ENCODE measurements at places on chromosomes 1 and 21. TPM values are rescaled to one million over a fixed set of nuclear protein-coding genes. Genes with fewer than 3 reads are reported as not detected.

- DNase-seq, result no peak
Measured at GRCh38 chr1:178023181-178023618, 53.3 kb upstream of the SEC16B start.

- DNase-seq, result no peak
Measured at GRCh38 chr1:209491031-209491430, 92.5 kb upstream of the CAMK1G start.

DNA sequence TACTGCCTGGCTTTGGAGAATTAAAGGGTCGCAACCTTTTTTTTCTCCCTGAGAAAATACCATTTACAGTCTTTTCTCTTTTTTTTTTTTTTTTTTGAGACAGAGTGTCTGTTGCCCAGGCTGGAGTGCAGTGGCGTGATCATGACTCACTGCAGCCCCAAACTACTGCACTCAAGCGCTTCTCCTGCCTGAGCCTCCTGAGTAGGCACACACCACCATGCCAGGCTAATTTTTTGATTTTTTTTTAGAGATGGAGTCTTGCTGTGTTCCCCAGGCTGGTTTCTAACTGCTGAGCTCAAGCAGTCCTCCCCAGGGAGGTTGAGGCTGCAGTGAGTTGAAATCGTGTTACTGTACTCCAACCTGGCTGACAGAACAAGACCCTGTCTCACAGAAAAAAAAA is 24.6 kb downstream of the UBE4B start:
- no peak for DNase-seq

The BCAR3 gene
- total RNA-seq, result 12.4 TPM

The CFHR1 gene
- total RNA-seq, result not detected

The MARK1 gene
- 12.1 TPM for total RNA-seq

The CFAP141 gene
- total RNA-seq, result not detected

The LCE1F gene
- not detected for total RNA-seq

All from neural progenitor cell (in vitro differentiated cells).